ENCODE measurements at places on chromosomes 13 and 19.
A peak's percentile ranks its signal among the peaks of the same experiment; 100 is the strongest.

DNA sequence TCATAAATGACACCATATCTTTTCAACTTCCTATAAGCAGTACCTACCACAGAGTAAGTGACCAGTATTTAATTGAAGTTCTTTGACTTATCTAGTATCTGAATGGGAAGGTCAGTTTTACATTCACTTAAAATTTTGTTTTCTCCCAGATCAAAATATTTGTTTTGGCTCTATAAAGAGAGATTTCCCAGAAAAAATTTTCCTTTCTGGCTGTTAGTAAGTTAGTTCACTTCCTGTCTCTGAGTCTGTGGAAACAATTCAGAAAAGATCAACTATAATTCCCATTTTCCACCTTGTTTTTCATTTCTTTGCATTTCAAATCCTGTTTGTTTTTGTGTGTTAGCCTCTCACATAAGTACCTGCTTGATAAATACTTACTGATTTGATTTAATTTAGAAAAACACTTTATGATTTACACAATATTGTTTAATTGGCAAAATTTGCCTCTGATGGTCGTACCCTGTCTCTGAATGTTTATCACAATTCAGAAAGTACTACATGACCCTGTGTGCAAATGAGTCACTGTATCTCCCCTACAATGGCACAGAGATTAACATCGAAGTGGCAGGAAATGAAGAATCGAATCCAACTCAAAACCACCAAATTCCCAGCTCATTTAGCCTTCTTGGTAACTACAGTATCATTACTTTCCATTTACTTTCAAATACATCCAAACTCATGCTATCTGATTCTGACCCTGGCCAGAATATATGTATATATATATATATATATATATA is 15.4 kb upstream of the MED4 start:
- no peak for DNase-seq

DNA sequence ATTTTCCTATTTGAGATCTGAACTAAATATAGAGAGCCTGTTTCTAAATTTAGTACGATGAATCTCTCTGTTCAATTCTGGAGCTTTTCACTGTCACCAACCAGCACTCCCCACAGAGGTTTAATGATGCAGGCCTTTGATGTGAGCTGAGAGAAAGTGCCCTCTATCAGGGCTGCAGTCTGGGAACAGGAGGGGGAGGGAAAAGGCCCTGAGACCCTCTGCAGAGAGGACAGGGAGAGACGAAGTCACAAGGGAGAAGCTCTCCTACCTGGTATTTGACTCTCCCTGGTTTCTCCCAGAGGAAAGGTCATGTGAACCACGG is 206.8 kb upstream of the SOX1 start:
- DNase-seq, result no peak

DNA sequence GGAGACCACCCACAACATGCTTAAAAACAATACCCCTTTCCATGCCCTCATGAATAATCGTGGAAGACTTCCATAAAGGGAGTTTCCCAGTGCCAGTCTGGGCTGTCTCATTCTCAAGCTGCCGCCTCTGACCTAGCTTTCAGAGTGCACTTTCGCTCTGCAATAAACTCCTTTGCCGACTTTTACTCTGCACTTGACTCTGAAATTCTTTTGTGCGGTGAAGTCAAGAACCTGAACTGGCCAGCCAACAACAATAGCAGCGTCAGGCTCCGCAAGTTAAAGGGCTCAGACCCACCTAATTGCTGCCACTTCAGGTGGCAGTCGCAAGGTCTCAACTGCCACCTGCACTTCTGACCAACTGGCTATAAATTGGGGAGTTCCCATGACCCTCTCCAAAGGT is 10.3 kb upstream of the LEUTX start:
- no peak for DNase-seq

DNA sequence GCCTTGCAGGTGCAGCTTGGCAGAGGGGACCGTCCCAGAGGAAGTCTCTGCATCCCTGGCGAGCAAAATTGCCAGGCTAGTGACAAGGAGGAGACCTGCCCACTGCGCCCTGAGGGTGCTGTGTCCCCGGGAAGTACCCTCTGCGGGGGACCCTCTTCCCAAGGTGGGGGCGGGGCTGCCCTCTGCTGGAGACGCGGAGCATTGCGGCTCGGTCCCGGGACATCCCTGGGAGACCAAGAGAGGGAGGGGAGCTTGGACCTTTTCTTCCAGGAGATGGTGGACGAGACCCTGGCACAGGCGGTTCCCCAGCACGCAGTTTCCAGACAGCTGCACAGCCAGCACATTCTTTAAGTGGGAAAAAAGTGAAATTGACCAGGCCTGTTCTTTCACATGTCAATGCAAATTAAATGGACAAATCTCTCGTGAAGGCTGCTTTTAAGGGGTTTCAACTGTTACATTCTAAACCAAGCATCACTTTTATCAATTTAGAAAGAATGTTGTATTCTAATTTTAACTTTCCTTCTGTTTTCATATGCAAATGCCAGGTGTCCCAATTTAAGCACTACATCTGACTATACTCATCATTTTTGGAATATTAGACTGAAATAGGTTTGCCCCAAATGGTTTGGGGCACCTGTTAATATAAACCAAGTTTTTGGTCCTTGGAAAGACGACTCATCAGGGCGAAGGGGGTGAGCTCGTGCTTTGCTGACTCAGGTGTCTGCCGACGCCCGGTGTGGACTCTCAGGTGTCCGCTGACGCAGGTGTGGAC is 60.7 kb downstream of the MCF2L start:
- DNase-seq, result peak; percentile 62

DNA sequence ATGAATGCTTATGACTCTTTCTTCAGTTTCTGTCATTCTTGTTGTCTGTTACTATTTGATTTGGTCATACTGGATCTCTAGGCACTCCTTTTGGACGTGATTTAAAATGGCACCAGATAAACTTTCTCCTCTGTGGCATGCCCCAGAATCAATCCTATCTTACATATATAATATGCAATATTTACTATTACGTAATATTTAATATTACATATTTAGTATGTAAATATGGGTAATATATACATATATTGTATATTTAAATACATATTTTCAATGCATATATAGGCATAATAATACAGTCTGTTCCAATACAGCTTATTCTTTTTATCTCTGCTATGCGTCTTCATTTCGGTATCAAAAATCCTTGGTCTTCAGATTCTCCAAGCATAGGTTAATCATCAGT is 104.4 kb upstream of the PRR20A start:
- no peak for DNase-seq
